Fibroblast of skin of left quadriceps (primary cell): ENCODE measurements at places on chromosomes 11 and 22.

- no peak for DNase-seq
Observed at GRCh38 chr11:112310419-112310818, 49.8 kb upstream of the PLET1 start.

DNA sequence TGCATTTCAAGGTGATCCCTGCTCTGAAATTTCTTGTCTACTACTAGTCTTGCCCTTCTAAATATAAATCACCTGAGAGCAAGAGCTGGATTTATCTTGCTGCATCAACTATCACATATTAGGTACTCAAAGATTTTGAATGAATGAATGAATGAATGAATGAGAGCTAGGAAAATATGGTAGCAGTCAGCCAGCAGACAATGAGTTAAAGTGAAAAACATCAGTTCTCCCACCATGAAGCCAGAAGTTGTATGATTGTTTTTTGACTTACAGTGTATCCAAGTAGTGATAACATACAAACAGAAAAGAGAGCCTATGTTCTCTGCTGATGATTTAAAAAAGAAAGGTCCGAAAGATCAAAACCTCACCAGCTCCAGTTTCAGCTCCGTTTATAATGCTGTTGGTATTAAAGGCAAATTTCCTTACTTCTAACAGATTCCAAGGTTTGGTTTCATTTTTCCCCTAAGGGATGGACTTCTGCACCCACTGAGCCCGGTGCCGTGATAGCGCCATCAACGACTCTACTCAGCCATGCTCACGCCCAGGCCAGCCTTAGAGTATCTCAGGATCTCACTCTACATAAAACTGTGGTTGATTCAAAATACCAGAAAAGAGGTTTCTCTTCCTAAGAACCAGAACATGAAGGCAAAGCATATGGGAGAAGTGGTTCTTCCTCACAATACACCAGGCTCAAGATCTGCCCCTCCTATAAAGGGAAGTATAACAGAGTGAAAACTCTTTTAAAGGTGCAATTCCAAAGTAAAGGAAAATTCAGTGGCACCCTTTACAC, 92.0 kb downstream of the SGSM3 start:
- no peak for DNase-seq

DNA sequence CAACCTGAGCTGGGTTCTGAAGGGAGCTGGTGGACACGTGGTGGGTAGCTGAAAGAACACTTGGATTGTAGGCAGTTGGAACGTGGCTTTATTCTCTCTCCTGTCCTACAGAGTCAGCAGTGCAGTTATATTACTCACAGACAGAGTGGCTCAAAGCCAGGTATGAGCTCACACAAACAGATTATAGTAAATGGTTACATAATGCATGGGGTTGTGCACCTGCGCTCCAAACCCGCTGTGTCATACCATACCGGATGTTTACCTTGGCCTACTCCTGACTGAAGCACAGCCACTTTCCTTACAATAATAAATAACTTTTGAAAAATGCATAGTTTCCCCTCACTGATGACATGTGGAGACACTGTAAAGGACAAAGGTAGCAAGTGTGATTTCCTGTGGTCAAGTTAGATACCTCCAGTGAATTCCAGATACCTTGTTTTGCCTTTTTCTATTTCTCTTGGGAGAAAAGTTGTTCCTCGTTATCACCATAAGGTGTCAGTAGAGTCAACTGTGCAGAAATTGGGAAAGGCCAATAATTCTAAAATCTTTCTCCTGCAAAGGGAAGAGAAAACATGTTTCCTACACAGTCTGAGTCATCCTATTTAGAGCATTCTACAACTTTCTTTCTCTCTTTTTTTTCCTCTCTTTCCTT, 13.5 kb downstream of the MS4A6A start:
- no peak for DNase-seq

GRCh38 chr11:117427356-117427874, 99.8 kb downstream of the CEP164 start:
- no peak for DNase-seq

DNA sequence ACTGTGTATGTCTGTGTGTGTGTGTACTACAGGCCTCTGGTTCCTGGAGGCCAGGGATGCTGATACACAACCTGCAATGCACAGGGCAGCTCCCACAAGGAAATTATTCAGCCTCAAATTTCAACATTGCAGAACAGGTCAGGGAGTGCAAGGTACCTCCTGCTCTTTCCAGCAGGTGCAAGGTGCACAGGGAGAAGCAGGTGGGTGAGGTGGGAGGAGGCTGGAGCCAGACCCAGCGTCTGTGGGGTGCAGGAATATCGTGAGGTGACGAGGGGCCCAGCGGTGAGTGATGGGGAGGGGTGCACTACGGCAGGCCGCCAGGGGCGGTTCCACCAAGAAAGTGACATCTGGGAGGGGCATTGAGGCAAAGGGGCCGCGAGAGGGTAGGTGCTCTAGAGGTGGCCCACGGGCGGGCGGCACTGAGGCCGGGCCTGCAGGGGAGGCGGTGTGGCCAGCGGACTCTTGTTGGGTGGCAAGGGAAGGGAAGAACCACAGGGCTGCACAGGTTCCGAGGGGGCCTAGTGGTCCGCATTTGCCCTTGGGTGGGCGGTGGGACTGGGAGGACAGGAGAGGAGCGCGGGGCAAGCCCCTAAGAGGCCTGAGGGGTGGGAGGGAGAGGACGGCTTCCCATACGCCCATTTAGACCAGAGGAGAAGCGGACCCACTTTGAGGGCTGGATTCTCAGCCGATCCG, 21.6 kb downstream of the DGCR6L start:
- no peak for DNase-seq

DNA sequence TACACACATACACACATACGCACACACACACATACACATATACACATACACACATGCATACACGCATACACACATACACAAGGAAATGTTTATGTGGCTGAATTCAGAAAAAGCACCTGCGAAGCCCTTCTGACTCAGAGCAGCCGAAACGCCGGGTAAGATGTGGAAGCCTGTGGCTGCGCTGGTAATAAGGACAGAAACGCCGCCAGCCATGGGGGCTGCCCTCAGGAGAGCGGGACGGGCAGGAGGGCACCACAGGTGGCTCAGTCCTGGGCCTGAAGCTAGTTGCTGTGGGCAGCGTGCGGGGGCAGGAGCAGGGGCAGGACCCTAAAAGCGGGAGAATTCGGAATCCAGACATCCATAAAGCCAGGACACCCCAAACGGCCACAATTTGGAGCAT, 378.3 kb downstream of the BRD1 start:
- DNase-seq: no peak

GRCh38 chr11:119782739-119783072, 53.7 kb upstream of the NECTIN1 start:
- no peak for DNase-seq

GRCh38 chr11:77557553-77557952, 32.2 kb upstream of the AQP11 start:
- no peak for DNase-seq

DNA sequence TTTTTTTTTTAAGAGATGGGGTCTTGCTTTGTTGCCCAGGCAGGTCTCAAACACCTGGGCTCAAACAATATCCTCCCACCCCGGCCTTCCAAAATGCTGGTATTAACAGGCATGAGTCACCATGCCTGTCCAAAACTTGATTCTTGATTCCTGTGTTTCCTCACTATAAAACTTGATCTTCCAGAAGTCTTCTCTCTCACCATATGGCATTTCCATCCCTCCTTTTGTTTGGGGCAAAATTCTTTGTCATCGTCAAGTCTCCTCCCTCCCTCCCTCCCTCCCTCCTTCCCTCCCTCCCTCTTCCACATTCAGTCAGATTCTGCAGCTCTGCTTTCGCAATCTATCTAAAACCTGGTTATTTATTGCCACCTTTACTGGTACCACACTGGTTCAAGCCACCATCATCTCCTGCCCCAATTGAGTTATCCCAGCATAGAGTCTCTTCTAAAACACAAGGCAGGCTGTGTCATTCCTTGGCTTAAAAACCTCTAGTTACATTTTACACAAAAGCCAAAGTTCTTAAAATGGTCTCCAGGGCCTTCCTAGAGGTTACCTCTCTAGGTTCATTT, 65.0 kb upstream of the HORMAD2 start:
- DNase-seq: no peak

- DNase-seq: peak; percentile 20
Observed at GRCh38 chr11:100546714-100547113, 140.4 kb upstream of the ARHGAP42 start.

- DNase-seq: no peak
Observed at GRCh38 chr11:34149786-34150185, 44.4 kb downstream of the NAT10 start.

- peak; percentile 12 for DNase-seq
Observed at GRCh38 chr11:63635762-63636465, 21.7 kb upstream of the PLAAT3 start.

DNA sequence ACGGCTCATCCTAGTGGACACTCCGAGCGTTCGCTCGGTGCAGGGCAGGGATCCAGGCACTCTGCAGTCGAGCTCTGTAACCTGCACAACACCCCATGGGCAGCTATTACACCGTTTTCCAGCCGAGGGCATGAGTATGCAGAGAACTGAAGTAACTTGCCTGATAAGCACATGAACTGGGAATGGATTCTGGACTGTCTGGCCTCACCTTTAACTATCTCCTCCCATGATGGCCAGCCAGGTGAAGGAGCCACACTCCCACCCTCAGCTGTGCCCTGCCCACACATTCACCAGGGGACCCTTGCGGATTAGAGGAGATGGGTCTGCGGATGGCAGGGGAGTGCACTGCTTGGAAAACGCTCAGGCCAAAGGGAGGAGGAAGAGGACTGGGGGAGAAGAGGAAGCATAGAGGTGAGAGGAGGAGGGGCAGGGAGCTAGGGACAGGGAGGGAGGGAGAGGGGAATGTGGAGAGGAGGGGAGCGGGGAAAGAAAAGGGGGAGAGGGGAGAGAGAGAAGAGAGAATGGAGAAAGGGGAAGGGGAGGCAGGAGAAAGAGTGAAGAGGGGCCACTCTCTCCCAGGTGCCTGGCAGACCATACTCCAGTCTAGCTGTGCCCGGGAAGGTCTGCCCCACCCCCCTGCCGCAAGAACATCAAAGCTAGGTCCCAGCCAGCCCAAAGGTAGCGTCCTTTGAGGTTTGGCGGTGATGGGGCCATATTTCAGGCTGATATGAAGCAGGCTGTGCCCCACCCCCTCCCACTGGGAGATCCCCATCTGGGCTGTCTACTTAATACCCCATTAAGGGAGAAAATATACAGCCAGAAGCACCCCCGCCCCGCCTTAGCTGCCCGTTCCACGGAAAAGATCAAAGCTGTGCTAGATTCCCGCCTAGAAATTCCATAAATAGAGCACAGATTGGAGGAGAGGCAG, 33.2 kb upstream of the TCF20 start:
- DNase-seq: no peak

DNA sequence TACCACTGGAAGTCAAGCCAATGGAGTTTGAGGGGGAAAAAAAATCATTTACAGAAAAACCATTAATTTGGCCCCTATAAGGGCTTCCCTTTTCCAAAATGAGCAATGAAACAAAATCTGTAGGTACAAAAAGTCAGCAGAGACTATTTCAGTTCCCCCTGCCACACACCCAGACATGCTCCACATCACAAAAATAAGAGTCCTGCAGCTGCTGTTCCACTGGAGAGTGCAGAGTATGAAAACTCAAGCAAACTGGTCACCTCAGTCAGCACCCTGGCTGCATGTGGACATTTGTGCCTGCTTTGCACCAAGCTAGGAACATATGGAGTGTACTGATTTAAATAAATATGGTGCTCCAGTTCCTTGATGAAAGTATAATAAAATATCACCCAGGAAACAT, 15.1 kb downstream of the POU2AF1 start:
- DNase-seq: no peak

GRCh38 chr22:49009359-49010063, 818.2 kb downstream of the BRD1 start:
- DNase-seq: no peak

DNA sequence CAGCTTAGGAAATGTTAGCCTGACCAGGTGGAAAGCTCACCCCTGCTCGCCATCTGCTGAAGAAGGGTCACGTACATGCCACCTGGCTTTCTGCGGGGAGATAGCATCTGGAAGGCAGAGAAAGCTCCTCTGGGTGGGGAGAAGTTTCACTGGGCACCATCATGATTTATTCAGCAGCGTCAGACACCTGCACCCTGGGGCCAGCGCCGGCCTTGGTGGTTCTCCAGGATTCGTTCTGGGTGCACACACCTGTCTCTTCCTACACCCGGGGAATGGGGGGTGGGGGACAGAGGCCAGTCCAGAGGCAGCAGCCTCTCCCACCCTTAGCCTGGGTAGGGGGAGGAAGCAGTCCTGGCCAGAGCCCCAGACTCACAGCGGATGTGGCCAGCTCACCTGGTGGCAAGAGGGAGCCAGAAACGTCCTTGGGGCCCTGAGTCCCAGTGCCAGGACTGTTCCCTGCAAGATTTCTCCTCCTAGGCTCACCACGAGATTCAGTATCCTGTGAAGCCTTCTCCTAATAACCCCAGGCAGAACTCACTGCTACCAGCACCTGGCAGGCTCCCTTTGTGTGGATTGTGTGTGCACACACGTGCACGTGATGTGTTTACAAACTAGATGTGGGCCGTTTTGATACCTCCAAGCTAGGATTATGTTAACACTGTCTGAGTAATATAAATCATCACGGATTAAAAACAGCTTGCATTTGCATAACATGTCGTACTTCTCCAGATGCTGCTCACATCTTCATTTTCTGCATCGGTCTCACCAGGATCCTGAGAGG, 17.3 kb upstream of the RASD2 start:
- DNase-seq: no peak

DNA sequence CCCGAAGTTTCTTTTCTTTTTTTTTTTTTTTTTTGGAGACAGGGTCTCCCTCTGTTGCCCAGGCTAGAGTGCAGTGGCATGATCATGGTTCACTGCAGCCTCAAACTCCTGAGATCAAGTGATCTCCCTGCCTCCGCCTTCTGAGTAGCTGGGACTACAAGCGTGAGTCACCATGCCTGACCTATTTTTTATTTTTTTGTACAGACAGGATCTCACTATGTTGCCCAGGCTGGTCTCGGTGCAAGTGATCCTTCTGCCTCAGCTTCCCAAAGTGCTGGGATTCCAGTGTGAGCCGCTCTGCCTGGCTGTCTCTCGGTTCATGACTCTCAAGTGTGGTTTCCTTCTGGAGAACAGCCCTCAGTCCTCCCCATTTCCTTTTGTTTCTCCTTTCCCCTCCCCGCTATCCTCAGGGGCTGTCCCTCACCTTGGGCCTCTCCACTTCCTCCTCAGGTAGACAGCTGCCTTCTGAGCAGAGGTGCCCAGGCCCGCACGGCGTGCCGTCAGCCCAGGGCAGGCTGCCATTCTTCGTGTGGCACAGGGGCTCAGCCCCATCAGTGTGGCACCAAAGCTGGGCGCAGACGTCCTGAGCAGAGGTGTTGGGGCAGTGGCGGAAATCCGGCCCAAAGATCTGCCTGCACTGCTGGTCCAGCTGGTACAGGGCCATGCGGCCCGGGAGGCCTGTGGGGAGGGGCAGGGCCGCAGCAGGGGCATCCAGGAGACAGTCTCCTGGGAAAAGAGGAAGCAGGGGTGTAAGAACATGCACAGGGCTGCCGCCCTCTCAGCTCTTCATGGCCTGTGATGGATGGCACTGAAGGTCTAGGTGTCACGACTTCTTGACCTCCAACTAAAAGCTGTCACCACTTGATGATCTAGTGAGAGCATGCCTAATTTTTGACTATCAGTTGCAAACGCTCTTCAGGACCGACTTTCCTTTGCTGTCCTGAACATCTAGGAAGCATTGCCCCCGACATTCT, 14.0 kb downstream of the ADAMTS8 start:
- no peak for DNase-seq

GRCh38 chr11:31651208-31651607, 141.6 kb downstream of the ELP4 start:
- DNase-seq: no peak

GRCh38 chr11:33861386-33861785, 30.5 kb downstream of the LMO2 start:
- no peak for DNase-seq

GRCh38 chr11:128908391-128909246, 17.5 kb downstream of the KCNJ5 start:
- DNase-seq: peak; percentile 25
